Right lung (tissue), 10 donors: ENCODE measurements at places on chromosomes 5 and 9. TPM values are rescaled to one million over a fixed set of nuclear protein-coding genes. Genes with fewer than 3 reads are reported as not detected.

SLC36A3 gene
- 0.10 TPM for polyA plus RNA-seq

RASGRF2 gene
- polyA plus RNA-seq, result 1.5 TPM

CCL28 gene
- polyA plus RNA-seq, result 0.31 TPM

DNA sequence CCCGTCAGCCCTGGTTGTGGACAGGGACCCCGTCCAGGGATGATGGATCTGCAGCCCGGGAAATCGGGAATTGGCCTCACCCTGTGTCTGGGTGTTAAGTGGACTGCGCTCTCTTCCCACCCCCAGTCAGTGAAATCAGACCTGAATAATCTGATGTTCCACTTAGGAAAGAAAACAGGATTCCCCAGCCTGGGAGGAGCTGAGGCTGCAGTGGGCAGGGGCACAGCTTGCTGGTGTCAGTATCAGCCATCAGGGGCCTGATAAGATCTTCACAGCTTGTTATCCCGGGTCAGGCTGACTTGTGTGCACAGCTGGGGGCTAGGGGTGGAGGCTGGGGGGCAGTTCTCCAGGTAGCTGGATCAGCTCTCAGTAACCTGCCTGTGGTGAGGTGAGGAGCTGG lies 29.1 kb downstream of the LMX1B start:
- no peak for DNase-seq

- DNase-seq, result no peak
These were observed 168.3 kb upstream of the TLE4 start for GRCh38 chr9:79403495-79403894.

- no peak for DNase-seq
These were observed 78.5 kb downstream of the SHB start for GRCh38 chr9:37990404-37991015.

GRCh38 chr9:125484350-125485282 lies 222.4 kb downstream of the MAPKAP1 start:
- no peak for DNase-seq

DNA sequence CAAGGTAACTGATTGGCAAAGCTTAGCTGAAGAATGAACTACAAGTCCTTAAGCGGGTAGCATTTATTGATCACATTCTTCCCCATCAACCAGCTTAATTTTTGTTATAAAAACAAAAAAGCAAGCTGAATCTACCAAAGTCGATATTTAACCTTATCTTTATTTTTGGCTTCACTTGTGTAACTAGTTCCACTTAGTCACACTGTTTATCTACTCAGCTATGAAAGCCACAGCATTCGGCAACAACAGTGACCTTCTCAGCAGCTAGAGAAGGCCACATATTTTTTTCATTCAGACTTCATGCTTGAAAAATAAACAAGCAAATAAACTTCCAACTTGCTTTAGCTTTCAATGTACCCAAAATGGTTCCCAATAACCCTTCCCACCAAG lies 69.4 kb downstream of the KLHL3 start:
- no peak for DNase-seq

- no peak for DNase-seq
These were observed 353.4 kb downstream of the SPOCK1 start for GRCh38 chr5:137145721-137146120.
